ENCODE measurements at places on chromosomes 7 and 10.

GRCh38 chr7:47715631-47716068 lies 133.7 kb upstream of the TNS3 start:
- DNase-seq, result no peak

- DNase-seq, result no peak
These were observed 38.3 kb upstream of the BTBD16 start for GRCh38 chr10:122232769-122233168.

DNA sequence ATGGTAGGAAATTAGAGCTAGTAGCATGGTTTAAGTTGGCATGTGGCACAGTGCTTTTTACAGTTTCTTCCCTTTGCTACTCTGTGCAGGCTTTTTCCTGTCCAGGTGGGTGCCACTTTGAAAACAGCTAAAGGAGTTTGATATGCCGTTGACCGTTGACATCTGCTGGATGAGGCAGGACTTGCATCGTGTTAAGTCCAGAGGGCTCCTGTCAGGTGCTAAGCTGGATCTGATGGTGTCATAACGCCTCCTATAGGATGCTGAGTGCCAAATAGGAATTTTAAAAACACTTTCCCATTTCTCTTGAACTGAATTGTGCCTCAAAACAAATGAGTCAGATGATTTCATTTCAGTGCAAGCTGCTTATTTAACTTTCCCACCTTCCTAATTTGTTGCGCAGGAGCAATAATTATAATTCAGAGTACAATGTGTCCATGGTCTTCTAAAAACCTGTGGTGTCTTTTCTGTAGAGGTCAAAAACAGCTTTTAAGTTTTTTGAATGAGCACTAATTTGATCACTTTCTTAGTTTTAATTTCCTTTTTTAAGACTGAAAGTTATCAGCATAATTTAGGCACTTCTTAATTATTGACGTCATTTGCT lies 178.3 kb downstream of the CDCA7L start:
- peak; percentile 35 for DNase-seq

DNA sequence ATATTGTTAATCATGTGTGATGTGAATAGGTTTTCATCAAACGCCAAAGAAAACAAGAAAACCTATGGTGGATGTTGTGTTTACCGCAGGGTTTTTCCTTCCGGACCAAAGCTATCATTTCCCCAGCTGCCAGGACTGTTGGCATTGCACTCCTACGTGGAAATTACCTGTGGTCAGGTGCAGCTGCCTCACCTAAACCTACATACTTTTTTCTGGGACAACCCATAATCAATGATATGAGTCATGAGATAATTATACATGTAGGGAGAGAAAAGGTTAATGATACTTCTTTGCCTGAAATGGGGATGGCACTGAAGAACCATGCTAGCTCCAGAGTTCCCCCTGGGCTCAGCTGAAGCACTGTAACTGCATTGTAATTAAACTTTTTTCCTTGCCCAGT lies 223.6 kb upstream of the SEMA3E start:
- DNase-seq, result no peak

GRCh38 chr7:134372858-134373257 lies 56.1 kb upstream of the SLC35B4 start:
- DNase-seq, result no peak

DNA sequence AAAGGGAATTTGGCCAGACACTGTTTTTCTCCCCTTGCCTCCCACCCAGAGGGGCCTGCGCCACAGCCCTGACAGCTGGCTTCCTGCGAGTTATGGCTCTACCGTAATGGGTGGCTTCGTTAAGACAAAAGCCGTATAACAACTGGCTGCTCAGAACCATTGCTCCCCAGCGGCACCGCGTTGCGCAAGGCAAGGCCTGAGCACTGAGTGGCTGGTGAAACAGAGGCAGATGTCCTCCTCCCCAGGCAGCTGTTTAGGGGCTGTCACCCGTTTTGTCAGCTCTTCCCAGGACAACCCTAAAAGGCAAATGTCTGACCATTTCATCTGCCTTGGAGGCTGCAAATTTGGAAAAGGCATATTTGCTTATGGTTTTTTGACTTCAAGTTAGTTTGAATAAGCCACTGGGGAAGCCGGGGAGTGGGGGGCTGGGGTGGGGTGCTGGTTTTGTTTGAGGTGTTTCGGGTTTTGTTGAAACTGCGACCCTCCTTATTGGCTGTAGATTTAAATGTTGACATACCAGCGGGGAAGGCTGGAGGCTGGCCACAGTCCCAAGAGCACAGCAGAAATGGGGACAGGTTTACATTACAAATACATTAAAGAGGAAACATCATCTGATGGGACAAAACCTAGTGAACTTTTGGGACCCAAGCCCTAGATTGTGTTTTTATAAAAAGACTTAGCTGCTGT lies 681 bp upstream of the SPOCK2 start:
- DNase-seq, result peak; percentile 39

- DNase-seq, result no peak
These were observed 47.7 kb downstream of the EGFR start for GRCh38 chr7:55066524-55066923.

- no peak for DNase-seq
These were observed 224.9 kb downstream of the EXOC4 start for GRCh38 chr7:133477791-133478190.

- DNase-seq, result no peak
These were observed 109.6 kb downstream of the TMEM130 start for GRCh38 chr7:98760201-98760651.

- no peak for DNase-seq
These were observed 21.2 kb upstream of the MYO3A start for GRCh38 chr10:25912866-25913265.

Data from BE2C (cell line).